Tongue (tissue), 3 donors: ENCODE measurements at places on chromosomes 3 and 15. TPM values are rescaled to one million over a fixed set of nuclear protein-coding genes. Genes with fewer than 3 reads are reported as not detected.

DNA sequence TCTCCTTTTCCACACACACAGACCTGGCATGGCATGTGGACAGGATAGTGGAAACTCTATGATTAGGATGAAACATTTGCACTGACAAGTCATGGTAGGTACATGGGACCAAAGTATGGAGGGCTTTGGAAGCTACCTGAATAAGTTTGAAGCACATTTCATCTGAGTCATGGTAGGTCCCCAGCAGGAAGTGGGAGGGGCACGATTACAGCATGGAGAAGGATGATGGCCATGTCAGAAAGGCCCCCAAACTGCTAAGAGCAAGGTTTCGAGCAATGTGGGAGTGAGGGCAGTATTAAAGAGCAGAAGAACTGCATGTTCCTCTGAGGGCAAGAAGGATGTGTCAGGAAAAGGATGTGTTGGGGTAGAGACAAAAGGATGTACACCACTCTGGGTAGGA, 51.5 kb upstream of the CSTA start:
- DNase-seq: no peak

DNA sequence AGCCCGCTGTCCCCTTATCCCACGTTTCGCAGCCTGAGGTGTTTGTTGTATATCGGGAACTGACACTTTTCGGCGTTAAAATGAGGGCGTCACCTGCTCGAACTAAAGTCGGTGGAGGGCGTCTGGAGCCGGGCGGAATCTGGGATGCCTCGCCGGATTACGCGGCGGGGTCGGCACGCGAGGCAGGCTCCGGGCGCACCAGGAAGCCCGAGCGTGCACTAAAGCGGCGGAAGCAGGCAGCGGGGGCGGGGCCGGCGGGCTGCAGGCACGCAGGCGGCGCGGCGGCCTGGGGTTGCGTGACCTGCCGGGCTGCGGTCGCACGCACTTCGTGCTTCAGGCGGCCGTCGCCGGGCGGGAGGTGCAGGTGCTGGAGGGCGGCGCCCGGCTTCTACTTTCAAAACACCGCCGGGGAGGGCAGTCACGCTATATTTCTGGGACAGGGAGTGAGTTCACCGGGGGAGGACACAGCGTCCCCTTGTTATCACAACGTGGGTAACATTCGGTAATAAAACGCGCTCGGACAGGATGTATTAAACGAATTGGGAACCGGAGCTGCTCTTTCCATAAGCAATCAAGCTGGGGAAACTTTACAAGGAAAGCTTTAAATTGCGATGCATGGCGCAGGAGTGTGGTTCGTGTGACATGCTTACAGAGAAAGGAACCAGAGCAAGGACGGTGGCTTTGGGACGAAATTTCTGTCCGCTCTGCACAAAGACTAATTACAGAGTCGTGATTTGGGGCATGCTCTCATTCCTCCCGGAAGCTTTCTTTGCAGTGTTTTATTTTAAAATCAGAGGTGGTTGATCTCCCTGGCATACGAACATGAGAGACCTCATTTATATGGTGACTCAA, 9.1 kb upstream of the LEKR1 start:
- DNase-seq: peak; percentile 85

- peak; percentile 83 for DNase-seq
Measured at GRCh38 chr3:195886181-195887141, 21.9 kb downstream of the TNK2 start.

DNA sequence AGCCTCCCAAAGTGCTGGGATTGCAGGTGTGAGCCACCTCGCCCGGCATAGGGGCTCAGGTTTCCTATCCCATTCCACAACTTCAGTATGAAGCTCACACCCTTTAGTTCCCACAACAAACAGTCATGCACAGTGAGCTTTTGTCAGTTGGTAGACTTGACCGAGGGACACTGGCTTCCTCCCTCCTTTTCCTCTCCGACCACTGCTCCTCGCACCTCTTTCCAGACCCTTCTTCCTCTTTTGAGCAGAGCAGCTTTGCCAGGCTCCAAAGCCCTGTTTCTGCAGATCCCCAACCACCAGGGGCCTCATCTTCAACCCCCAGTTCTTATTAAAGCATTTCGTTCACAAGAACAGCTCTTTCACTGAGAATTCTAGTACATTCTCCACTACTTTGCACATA, 12.7 kb upstream of the CILP start:
- DNase-seq: no peak

Gene GP9
- total RNA-seq: not detected

Gene RBPMS2
- 0.41 TPM for total RNA-seq

Gene SMCO1
- 19.6 TPM for total RNA-seq

Gene GRIP2
- total RNA-seq: 14.1 TPM
